ENCODE measurements at places on chromosomes 3 and 15. TPM values are rescaled to one million over a fixed set of nuclear protein-coding genes. Genes with fewer than 3 reads are reported as not detected.

FRMD4B gene
- 34.6 TPM for total RNA-seq

CXCR6 gene
- not detected for total RNA-seq

SNTN gene
- total RNA-seq, result not detected

TUSC7 gene
- not detected for total RNA-seq

AP3B2 gene
- total RNA-seq, result not detected

XIRP1 gene
- total RNA-seq, result not detected

GJD2 gene
- total RNA-seq, result not detected

LRRC31 gene
- total RNA-seq, result not detected

ANKUB1 gene
- total RNA-seq, result not detected

FGF12 gene
- total RNA-seq, result 2.9 TPM

FAM107A gene
- total RNA-seq, result 13.9 TPM

GRIP2 gene
- total RNA-seq, result not detected

PPP1R14D gene
- not detected for total RNA-seq

WWTR1 gene
- total RNA-seq, result 139 TPM

MESP2 gene
- total RNA-seq, result not detected

KIF9 gene
- 4.4 TPM for total RNA-seq

HCN4 gene
- total RNA-seq, result not detected

WDR6 gene
- 141 TPM for total RNA-seq

ADAMTS7 gene
- total RNA-seq, result 11.2 TPM

MESP1 gene
- total RNA-seq, result 0.31 TPM

PIERCE2 gene
- 0.32 TPM for total RNA-seq

Measured in bladder microvascular endothelial cell (primary cell).